ENCODE measurements at places on chromosomes 13 and 19.

- DNase-seq = no peak
Measured at GRCh38 chr13:78227709-78228108, 309.1 kb upstream of the EDNRB start.

DNA sequence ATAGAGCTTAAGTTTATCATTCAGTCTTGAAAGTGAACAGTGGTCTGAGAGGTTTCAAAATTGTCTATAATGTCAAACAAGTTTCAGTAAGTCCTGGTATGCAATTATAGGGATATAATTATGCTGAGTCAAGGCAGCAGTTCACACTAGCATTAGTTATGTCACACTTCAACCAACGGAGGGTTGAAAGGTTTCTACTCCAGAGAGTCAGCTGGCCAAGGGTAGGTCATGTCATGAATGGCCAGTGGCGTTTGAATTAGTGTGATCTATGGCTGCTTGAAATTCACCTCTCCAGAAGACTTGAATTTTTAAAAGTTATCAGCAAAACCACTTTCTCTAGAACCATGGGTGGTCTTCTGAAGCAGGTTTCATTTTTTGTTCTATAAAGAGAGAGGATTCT lies 108.6 kb downstream of the TNFRSF19 start:
- no peak for DNase-seq

DNA sequence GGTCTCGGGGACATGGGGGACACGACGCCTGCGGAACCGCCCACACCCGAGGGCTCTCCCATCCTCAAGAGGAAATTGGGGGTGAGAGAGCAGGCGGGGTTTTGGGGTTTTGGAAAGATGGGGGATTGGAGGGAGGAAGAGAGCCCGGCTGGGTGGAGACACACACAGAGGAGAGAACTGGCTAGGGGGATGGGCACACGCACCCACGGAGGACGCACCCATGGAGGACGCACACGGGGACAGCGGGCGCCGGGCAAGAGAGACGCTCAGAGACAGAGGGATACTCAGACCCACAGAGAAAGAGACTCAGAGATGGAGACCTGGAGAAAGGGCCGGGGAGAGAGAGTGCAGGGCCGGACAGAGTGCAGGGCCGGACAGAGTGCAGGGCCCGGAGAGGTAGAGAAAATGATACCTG lies 52.1 kb downstream of the MAP4K1 start:
- no peak for DNase-seq

- no peak for DNase-seq
Measured at GRCh38 chr13:26880735-26881134, 120.1 kb upstream of the GPR12 start.

DNA sequence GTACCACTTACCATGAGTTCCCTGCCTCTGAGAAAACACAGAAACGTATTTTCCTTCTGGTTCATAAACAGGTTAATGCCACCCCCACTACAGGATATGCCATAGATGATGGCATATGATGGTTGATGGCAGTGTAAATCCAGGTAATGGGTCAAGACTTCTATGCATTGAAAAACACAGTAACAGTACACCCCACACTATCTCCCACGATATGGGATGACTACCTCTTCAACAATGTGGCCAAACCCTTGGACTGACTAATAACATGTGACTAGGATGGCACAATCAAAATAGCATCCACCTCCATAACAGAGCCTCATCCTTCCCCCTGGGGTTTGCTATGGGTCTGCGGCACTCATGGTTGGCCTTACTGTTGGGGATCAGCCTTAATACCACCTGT lies 22.0 kb downstream of the ZNF235 start:
- DNase-seq = no peak

DNA sequence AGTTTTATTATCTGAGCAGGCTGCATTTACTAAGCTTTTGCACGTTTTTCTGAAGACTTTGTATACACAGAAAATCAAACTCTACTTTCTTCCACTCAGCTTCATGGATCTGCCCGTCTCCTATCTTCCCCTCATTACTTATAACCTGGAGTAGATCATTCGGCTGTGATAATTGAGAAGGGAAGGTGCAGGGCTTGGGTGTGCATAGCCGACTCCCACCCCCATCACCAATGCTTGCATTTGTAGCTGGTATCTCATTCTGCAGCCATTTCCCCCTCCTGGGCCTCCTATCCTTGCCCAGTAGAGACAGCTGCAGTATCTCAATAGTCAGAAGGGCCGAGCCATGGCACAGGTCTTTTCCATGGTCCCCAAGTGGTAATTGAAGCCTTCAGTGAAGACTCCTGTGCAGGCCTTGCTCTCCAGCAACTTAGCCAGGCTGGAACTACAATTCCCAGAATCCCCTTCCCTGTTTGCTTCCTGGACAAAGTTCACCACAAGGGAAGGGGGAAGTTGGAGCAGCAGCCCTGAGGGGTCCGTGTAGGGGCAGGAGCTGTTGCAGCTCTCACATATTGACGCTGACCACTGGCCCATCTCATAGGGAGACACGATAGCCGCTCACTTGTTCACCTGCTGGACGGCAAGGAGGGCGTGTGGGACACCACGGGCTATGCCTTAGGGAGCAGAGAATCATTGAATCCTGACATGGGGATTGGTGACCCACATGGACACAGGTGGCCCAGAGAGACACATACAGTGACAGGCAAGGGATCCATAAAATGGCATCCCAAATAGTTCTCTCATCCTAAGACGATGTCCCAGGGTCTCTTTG lies 2.1 kb upstream of the SIGLEC8 start:
- DNase-seq = no peak

- no peak for DNase-seq
Measured at GRCh38 chr13:100438059-100438788, 150.4 kb downstream of the GGACT start.

- no peak for DNase-seq
Measured at GRCh38 chr19:13505761-13506470, 363 bp downstream of the CACNA1A start.

- DNase-seq = no peak
Measured at GRCh38 chr13:25171170-25171516, 945 bp downstream of the AMER2 start.

DNA sequence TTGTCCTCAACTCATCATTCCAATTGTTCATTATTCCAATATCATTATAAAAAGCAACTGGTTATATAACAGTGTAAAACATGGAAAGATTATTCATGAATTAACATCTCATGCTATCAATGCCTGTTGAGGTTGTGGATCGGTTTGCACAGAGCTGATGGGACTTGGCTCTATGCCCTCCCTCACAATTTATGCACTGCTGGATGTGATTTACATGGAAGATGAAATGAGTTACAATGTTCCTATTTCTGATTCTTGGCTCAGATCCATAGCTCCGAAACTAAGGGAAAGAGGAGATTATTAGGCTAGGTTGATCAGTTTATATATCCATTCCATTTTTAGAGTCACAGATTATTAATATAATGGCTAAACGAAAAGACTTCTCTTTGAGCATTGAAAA lies 38.6 kb downstream of the SCEL start:
- no peak for DNase-seq

DNA sequence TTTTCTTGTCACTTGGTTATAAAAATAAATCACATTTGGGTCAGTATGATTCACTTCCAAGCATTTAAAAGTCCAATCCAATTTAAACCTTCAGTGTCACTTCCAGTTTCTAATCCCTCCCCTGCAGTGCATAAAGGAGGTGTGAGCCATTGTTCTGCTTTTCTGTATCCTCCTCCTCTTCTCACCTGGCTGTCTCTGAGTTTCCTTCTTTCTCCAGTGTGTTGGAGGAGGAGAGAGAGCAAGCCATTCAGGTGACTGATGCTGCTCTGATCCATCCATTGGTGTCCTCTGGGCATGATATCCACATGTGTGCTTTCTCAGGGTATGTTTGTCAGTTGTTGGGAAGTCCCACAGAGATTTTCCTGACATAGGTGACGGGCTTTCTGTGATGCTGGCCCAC lies 1.2 kb downstream of the NUDT15 start:
- no peak for DNase-seq

- DNase-seq = no peak
Measured at GRCh38 chr13:91882918-91883317, 484.5 kb downstream of the GPC5 start.

DNA sequence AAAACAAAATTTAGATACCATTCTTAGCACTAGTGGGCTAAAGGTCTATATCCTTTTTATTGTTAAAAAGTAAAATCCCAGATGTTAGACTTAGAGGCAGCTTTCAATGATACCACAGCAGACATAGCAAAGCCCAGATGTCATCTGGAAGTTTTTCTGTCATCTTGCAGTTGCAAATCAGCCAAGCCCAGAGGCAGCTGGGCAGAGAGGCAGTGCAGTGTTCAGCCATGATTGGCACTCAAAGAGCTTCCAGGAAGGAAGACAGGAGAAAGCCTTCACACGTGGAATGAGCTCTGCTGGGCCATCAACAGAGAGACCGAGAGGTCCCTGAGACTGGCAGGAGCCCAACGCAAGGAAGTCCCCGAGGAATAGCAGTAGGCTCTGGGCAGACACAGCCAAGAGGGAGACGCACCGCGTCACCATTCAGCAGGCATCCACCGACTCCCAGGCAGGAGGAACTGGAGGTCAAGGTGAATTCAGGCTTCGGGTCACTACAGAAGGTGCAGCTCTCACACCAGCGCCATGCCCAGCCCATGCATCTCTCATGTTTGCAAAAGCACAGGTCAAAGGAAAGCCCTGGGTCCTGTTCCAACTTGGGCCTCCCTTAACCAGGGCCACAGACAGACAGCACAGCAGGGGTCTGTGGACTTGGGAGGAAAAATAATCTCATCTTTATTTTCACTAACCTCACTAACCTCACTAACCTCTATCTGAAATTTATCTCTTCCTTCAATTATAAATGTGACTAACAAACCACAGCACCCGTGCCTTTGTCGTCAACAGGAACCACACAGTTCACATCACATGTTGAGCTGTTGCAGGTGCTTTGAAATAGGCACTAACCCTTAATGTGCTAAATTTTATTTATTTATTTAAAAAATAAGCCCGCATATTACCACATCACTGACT lies 54.9 kb downstream of the TUBGCP3 start:
- no peak for DNase-seq

DNA sequence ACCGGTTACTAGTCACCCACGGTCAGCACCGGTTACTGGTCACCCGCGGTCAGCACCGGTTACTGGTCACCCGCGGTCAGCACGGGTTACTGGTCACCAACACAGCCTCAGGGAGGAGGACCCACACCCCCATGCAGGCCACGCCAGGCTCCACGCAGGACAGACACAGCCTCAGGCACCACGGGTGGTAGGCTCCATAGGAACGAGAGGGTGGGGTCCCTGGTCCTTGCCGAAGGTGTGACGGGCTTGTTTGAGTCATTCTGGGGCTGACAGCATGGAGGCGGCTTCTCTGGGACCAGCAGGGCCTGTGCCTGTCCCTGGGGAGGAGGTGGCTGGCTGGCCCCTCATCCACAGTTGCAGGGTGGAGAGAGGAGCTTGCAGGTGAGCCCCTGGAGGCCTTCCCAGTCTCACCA lies 122.8 kb upstream of the SOX1 start:
- DNase-seq = no peak

DNA sequence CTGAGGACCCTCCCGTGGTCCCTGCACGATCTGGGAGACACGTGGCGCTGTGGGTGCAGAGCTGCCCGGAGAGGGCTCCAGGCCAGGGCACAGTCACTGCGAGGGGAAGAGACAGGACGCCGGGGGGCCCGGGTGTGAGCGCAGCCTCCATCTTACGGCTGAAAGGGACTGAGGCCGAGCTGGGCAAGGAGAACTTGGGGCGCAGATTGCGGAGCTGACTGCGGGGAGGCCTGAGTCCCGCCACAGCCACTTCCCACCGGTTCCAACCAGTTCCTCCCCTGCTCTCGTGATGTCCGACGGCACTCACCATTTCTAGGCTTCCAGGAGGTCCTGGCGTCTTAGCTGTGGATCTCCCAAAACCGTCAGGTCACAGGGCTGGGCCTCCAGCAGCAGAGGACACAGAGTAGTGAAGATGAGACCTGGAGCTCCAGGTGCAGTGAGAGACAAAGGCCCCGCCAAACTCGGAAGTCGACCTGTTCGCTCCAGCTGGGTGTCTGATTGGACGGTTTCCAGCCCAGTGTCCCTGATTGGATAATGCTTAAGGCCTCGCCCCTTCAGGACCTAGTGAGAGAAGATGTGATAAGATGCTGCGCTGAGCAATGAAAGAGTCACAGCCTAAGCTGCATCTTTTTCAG lies 4.8 kb upstream of the ZNF253 start:
- DNase-seq = peak; percentile 80

DNA sequence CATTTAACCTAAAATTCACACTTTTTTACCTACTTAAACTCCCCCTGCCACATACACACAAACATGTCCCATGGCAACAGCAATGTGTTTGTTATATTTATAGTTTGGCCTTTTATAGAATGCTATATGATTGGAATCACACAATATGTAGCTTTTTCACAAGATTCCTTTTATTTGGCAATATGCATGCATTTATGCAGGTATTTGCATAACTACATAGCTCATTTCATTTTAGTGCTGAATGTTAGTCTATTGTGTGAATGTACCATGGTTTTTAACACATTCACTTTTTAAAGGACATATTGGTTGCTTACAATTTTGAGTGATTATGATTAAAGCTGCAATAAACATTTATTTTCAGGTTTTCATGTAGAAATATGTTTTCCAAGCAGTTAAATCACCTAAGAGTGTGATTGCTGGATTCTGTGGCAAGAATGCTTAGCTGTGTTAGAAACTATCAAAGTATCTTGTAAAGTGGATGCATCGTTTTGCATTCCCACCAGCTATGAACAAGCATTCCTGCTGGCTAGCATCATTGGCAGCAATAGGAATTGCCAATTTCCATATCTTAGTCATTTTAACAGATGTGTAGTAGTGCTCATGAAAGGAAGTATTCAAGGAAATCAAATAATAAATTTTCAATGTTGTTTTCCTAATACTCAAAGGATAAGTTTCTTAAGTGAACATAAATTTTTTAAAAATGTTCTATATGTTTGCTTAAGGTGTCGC lies 557.0 kb downstream of the SLITRK1 start:
- no peak for DNase-seq

DNA sequence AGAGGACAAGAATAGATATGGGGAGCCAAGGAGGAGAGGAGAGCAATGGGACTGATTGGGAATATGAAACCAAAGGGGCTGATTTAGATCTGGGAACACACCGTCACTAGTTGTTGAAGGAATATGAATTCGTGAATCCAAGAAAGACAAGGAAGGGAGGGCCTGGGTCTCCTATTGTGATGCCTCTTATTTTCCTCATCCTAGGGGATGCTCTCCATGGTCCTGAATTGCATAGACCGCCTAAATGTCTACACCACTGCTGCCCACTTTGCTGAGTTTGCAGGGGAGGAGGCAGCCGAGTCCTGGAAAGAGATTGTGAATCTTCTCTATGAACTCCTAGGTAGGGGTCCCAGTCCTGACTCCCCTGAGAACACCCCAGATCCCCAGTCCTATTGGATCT lies 21.5 kb downstream of the RYR1 start:
- no peak for DNase-seq

DNA sequence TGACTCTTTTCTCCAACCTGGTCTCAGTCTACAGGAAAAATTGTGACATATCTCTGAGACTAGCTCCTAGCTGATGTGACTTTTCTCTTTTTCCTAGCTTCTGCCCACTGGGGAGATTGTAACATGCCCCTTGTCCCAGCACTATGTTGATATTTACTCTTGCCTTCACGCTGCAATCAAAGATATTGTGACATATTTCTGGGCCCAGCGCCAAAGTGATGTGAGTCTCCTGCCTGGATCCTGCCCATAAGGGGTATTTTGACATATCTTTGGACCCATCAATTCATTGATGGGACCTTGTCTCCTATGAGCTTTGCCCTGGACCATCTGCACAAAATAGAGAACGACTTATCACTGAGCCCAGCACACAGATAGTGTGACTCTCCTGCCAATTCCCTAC lies 41.1 kb downstream of the ZNF729 start:
- no peak for DNase-seq

- DNase-seq = no peak
Measured at GRCh38 chr13:75776550-75776949, 140.4 kb downstream of the LMO7 start.

Measured in CD4-positive, alpha-beta T cell treated with Interleukin-1 beta for 1 hour (primary cell).